ENCODE measurements at places on chromosomes 2 and 18.

- no peak for DNase-seq
Measured at GRCh38 chr2:219844401-219845091, 217.1 kb downstream of the SLC4A3 start.

DNA sequence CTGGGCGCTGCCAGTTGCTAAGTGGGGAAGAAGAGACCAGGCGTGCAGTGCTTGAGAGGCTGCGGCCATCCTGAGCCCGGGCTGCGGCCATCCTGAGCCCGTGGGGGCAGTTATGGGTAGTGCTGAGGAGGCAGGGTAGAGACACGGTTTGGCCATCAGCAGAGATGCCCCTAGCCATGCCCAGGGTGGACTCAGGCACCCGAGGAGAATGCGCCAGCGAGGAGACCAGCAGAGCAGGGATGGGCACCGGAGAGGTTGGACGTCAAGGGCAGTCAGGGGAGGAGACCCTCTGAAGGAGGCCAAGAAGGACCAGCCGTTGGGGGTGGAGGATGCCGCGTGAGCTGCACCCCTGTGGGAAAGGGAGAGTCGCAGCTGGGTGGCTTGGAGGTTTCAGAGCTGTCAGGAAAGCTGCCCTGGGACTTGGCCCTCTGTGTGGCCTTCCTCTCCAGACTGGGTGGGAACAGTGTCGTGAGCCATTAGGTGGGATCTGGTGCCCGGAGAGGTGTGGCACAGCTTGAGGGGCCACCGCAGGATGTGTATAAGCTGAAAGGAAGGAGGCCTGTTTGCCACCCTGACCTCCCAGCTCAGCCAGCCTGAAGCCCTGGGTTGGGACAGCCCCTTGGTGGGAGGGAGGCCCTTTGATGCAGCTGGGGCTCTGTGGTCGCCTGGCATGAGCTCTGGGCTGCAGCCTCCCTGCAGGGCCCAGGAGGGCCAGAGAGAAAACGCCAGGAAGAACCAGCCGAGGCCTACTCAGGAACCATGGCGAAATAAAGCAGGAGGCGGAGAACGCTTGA lies 56.0 kb downstream of the SH3BP4 start:
- no peak for DNase-seq

GRCh38 chr2:152055366-152056108 lies 43.3 kb downstream of the CACNB4 start:
- no peak for DNase-seq

- no peak for DNase-seq
Measured at GRCh38 chr18:5488844-5489243, 55.0 kb downstream of the EPB41L3 start.

GRCh38 chr2:142880279-142880678 lies 2.8 kb downstream of the KYNU start:
- no peak for DNase-seq

DNA sequence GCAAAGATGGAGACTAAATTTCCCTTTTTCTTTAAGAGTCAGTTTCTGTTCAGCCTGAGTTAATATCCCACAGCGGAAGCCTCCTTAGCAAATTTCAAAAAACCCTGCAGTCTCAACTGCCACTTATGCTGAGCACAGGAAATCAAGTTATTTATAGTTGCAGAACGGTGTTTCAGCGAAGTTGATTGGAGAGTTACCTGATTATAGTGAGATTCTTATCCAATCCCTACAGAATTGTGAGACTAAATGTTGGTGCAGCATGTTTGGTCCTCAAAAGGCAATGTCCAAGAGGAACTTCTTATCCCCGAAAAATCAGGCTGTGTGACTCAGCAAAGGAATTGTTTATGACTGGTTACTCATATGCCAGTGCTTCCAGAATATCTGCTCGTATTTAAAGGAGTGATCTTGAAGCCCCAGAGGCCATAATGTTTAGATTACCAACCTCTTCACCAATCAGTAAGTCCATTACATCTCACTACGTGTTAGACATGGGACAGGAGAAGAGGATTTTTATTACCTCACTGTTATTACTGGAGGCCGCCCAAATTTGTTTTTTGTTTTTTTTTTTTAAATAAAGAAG lies 67.9 kb downstream of the LRRFIP1 start:
- DNase-seq, result peak; percentile 68

DNA sequence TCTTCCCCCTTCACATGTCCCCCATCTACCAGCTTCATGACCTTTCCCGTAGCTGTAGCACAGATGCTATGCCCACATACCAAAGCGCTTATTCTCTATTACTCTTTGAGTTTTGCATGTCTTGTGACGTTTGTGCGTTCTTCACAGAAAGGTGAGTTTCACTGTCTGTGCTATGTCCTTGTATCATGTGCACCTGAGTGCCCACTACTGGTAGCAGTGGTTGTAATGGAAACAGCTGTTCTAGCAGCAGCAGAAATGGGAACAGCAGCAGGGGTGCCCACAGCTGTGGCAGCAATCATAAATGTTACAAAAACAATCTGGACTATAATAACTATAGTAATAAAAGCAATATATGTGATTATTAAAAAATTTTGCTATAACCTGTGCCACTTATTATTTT lies 127.1 kb downstream of the STK39 start:
- DNase-seq, result no peak

DNA sequence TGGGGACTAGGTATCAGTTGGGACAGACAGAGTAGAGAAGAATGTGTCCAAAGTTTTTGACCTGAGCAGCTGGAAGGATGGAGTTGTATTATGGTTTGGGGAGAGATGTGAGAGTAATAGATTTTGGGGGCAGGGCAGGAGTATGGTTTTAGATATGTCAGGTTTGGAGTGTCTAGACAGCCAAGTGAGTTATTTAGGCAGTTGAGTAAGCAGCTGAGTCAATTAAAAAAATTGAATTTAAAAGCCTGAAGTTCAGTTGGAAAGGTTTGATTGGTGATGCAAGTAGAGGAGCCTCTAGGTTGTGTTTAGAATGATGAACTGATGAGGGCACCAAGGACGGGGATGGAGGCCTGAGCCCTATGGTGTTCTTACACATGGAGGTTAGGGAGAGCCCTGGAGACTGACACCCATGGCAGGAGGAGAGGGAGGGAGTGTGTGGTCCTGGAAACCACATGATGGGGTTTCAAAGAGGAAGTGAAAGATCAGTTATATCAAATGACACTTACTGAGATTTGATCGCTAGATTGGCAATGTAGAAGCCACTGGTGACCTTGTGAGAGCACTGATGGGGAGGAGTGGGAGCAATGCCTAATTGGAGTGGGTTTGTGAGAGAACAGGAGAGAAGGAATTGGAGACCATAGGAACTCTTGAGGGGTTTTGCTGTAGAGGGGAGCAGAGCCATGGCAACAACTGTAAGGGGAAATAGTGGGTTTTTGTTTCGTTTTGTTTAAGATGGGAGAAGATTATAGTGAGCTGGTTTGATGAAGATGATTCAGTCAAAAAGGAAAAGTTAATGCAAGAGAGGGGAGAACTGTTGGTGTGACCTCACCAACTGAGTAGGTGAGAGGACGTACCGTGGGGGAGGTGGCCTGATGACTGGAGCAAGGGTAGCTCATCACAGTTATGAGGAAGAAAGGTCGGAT lies 10.3 kb downstream of the ITGA6 start:
- DNase-seq, result peak; percentile 44

GRCh38 chr2:207810200-207810788 lies 40.6 kb upstream of the FZD5 start:
- DNase-seq, result no peak

- DNase-seq, result no peak
Measured at GRCh38 chr2:218039171-218039570, 29.9 kb upstream of the RUFY4 start.

GRCh38 chr2:212548455-212548819 lies 9.8 kb upstream of the ERBB4 start:
- DNase-seq, result no peak

GRCh38 chr2:8607606-8608005 lies 74.2 kb upstream of the ID2 start:
- no peak for DNase-seq

- DNase-seq, result no peak
Measured at GRCh38 chr2:239913636-239914417, 111.3 kb downstream of the NDUFA10 start.

GRCh38 chr2:65395621-65396347 lies 36.6 kb downstream of the SPRED2 start:
- no peak for DNase-seq

- DNase-seq, result no peak
Measured at GRCh38 chr2:135570884-135571283, 39.6 kb downstream of the R3HDM1 start.

DNA sequence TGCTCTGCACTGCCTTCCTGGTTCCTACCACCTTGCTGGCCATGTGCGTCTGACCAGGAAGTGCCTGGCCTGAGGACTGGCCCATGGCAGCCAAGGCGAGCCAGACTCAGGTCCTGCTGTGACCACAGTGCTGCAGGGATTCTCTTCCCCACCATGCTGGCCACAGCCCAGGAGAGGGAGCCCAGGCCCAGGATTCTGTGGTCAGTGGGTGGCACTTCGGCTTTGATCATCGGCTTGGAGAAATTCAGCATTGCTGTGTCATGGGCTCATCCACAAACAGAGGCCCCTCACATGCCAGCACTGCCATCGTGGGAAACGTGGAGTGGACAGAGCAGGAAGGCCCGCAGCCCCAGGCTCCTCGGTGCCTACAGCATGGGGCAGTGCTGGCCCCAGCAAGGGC lies 211.6 kb downstream of the SEPTIN10 start:
- DNase-seq, result no peak

DNA sequence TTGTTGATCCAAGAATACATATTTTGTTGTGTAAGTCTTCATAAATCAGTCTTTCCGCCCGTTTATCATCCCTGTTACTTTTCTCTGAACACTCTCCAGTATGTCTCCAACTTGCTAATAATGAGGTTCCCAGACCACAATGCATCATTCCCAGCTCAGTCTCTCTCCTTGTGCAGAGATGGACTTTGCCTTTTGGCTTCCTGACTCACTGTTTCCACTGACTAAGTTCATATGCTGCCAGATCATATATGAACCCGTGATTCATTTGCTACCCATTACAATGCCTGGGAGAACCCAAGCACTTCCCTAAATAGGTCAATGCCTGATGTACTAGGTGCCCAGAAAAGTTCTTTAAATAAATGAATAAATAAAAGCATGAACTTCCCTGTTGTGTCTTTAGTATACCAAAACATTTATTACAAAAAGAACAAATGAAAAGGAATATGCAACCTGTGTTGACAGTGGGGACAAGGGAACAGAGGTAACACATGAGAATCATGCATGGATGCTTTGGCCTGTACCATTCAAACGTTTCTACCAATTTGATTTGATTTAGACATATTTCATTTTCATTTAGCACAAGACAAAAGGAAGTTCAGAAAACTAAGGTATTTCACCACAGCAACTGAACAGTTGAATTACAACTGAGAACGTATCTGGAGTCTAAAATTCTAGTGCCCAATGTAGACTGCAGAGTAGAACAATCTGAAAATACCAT lies 215.4 kb upstream of the HNRNPA3 start:
- peak; percentile 27 for DNase-seq

DNA sequence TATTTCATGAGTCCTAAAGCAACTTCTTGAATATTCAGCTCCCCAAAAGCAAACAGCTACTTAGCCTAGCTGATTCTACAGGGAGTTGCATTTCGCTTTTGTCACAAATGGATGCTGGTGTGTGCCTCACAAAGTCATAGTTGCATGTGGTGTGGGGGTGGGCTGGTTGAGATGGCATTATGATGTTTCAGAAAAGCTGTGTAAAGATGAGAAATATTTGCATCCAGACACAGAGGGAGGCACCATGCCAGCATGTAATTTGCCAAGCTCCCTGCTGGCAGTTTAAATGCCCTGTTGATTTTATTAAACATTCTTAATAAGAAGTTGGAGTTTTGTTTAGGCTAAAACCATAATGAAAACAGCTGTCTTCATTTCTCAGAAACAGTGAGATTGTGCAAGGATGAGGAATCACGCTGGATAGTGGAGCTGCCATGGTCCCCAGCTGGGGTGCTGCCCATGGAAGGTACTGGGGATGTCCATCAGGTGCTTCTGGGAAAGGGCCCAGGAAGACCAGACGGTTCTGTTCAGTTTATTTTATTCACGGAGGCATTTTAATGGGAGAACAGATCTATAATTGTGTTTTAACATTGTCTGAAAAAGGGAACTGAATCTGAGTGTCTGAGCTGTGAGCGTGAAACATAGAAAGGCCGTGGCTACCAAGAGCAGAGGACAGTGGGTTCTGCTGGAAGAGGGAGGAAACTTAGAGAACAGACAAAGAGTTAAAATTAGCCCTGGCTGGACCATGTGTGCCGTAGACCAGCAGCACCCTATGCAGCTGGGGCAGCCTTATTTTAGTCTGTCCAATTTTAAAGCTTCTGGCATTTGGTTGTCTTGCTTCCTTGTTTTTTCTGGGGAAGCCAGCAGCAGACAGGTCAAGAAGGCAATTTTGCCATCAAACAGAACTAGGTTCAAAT lies 177.1 kb downstream of the FAM210A start:
- no peak for DNase-seq

DNA sequence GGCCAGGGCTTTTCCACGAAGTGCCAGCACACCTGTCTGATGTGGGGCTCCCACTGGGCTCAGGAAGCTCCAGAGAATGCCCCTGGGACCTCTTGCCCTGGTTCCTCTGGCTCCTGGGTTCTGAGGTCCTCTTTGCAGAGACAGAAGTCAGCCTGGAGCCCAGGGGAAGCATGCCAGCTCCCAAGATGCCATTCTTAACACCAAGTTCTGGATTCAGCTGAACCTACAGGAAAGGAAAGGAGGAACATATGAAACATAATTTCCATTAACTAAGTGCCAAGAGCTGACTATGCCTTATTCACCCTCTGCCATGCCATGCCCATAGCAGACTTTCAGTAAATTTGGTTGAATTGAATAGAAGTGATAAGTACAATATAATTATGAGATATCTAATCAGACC lies 21.9 kb downstream of the FAM124B start:
- DNase-seq, result no peak

DNA sequence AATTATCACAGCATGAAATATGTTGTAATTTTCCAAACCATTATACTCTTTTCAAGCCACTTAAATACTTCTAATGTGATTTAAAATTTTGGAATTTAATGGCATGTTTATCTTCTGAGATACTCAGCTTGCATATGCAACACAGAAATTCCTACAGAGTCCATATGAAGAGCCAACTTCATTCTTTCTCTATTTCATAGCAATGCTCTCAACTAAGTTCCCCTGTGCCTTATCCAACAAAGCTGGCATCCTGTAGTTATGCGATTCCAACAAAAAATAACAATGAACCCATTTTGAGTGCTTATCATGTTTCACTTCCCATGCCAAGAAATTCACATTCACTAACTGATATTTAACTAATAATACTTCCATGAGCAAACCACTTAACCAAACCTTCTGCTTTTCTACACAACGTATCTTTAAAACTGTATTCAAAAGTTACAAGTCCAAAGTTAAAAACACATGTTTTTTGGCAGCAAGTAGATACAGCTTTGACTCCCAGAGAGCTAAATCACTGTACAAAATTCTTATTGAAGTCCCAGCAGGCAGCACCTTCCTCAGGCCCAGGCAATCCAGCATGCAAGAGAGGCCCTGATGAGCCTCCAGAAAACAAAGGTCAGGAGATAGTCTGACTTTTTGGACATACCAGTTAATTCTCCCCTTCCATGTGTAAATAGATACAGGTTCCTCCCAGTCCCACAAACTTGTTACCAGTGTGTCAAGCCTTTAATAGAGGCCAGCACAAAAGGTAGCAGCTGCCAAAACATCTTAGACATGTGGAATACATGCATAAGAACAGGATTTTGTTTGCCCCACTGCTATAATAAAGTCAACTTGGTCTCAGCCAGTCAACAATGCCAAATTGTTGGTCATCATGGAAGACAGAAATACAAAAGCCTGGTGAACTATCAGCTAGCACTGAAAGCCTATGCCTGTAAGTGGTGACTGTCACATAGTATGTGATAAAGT lies 113.1 kb upstream of the WDR75 start:
- DNase-seq, result no peak
